ENCODE measurements at places on chromosomes 4 and X. TPM values are rescaled to one million over a fixed set of nuclear protein-coding genes. Genes with fewer than 3 reads are reported as not detected.

- peak; percentile 83 for DNase-seq
Measured at GRCh38 chr4:86831262-86832130, 17.7 kb downstream of the SLC10A6 start.

DNA sequence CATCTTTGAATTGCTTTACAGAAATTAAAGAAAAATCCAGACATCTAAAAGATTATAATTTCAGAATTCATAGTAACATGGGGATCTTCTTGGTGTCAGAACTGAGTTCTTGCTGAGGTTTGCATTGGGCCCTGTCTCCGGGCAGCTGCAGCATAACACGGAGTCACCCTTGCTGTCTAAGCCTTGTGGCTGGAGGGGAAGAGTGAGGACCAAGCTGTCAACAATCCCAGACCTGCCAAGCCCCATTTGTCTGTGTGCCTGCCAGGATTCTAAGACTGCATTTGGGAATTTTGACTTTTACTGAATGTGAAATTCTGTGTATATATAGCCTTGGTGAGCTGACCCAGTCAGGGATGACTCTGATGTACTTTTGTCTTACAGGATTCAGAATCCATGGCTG is 25.2 kb upstream of the NAP1L5 start:
- DNase-seq = no peak

GRCh38 chrX:123348468-123348867 is 164.4 kb downstream of the GRIA3 start:
- peak; percentile 52 for DNase-seq

DNA sequence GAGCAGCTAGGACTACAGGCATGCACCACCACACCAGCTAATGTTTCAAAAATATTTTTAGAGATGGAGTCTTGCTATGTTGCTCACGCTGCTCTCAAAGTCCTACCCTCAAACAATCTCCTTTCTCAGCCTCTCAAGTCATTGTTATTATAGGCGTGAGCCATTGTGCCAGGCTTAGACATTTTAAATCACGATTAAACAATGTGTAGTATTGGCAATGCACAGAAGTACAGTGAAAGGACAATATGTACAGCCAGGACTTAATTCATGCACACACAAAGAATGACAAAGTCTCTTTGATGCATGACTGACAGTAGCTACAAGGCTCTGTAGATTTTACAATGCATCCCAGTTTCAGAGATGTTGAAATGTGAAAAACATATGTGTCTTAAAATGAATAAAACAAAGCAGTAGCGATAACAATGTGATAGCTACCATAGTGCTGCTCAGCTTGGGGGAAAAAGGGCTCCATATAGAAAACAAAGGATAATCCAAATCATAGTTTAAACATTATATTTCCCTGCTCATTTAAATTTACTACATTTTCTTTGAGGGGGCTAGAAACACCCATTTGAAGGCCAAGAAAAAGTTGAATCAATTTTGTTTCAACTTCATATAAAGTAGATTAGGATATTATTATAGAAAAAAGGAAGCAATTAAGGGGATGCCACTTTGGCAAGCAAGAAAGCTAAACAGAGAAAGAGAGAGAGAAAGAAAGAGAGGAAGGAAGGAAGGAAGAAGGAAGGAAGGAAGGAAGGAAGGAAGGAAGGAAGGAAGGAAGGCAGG is 272.4 kb upstream of the SMIM31 start:
- no peak for DNase-seq

DNA sequence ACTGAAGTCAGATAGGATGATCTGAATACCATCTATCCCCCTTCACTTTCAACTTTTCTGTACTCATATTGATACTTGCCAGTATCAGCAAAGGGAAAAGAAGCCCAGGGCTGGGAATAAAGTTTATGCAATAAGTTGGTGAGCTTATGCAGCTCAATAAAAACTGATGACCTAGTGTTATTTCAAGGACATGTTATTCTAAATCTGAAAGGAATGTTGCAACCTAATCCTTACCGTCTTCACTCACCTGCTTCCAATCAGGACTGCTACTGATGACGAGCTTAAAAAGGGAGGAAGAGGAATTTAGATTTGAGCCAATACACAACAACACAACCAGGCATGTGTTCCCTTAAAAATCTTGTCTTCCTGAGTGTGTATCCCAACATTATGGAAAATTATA is 419.9 kb downstream of the SPRY1 start:
- DNase-seq = no peak

- DNase-seq = peak; percentile 80
Measured at GRCh38 chr4:83282049-83282535, 2.5 kb downstream of the COQ2 start.

DNA sequence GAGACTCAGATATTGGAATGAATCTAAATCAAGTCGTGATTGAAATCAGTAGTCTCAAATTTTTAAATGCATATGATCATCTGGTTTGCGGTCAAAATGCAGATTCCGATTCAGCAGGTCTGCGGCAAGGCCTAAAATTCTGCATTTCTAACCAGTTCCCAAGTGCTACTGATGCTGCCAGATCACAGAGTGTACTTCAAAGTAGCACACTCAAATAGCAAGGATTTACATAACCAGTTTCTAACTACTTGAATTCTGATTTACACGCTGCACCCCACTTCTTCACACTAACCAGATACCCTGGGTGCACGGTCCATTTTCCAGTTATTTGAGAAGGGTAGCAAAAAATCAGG is 752 bp downstream of the MBTPS2 start:
- peak; percentile 23 for DNase-seq

DNA sequence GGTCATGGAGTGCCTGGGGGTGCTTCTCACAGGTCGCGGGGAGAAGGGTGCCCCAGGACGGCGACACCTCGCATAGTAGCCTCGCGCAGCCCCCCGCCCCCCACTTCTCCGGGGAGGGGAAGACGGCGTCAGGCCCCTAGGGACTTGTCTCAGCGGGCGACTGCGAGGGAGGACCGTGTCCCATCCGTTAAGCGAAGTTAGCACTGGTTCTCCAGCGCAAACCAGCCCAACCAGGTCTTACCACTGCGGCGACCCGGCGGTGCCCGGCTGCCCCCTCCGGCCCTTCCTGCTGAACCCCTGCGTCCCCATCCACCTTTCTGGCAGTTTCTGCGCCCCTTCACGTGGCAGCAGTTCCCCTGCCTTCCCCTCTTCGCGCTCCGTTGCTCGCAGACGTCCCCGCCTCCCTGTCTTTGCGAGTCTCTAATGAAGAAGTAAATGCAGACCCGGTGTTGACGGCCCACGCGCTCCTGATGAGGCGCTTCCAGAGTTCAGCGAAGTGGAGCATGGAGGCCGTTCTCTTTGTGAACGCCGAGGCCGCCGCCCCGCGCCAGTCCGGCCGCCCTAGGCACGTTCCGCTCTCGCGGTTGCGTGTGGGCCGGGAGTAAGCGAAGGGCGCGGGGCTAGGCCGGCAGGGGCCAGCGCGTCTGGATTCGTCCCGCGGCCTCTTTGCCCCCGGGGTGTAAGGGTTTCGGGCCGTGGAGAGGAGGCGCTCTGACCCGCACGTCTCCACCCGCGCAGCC is 3.0 kb downstream of the SLIT2 start:
- DNase-seq = peak; percentile 58

DNA sequence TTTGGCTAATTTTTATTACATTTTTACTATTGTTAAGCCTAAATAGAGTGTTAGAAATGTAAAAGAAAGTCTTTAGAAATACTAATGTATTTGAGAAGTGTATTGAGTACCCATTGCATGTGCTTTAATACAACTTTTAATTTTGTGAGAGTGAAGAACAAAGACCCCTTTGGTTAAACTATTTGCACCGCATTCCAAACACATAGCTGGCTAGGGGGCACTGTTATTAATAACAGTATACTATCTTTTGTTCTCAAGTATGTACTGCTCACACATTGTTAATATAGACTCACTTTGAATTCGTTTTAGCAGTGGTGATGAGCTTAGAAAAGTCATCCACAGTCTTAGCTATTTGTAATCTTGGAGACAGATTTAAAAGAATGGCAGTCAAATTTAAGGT is 106.1 kb downstream of the CLDN22 start:
- DNase-seq = no peak

GRCh38 chr4:78671903-78672815 is 104.0 kb upstream of the BMP2K start:
- no peak for DNase-seq

DNA sequence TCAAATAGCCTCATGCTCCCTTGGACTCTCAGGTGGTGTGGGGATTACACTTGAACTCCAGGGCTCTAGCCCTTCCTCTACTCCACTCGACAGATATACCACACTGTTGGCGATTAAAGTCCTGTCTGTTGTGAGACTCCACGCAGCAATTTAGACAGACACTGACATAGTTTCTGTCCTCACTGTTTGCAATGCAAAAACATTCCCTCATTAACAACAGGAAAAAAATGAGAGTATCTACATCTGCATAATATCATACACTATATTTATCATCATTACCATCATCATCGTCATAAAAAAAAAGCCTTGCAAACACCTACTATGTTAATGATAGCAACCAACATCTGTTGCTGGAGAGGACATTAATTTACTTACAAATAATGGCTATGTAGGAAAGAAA is 132.4 kb downstream of the RASL11B start:
- no peak for DNase-seq

- DNase-seq = no peak
Measured at GRCh38 chrX:123336666-123337065, 152.6 kb downstream of the GRIA3 start.

DNA sequence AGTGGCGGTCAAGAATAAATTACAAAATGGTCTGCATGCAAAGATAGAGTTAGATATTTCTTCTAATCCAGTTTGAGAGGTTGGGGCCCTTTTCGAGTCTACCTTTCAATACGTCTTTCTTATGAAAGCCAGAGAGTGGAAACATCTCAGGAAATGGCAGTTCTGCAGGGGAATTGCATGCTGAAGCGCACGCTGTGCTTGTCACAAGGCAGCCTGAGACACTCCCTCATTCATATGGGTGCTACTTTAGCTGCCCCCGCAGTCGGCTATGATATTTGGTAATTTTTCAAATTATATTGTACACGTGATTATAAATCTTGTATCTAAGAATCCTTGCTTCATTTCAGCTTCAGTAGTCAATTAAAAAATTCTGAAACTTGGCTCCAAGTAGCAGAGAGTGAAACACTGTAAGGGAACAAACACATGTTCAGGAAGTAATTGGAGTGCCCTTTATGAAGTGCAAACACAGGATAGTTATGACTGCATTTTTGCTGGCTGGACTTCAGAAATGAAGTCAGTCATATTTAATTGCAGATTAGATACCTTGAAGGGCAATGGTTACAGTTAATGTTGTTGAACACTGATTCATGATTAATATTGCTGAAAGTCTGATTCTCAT is 145.5 kb upstream of the NAP1L5 start:
- DNase-seq = no peak

DNA sequence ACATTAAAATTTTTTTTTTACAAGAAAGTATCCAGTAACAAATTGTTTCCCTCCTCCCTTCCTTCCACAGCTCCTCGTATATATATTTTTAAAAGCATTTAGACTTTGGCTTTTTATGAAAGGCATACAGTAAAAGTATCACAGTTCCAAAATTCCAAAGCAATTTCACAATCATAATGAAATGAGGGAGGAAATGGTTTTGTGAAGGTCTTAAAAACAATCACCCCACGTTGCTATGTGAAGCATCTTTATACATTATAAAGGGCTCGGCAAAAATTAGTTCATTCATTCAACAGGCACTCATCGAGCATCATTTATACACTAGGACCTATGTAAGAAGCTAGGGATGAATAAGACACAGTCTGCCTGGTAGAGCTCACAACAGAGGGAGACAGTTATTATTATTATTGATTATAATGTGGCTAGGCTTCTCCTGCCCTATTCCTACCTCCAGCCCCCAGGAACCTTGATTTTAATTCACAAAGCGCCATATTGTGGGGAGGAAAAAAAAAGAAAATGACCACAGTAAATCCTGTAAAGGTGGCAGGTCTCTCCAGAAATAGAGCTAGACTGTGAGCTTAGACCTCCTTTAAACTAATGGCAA is 239.9 kb downstream of the MAML3 start:
- DNase-seq = peak; percentile 81

DNA sequence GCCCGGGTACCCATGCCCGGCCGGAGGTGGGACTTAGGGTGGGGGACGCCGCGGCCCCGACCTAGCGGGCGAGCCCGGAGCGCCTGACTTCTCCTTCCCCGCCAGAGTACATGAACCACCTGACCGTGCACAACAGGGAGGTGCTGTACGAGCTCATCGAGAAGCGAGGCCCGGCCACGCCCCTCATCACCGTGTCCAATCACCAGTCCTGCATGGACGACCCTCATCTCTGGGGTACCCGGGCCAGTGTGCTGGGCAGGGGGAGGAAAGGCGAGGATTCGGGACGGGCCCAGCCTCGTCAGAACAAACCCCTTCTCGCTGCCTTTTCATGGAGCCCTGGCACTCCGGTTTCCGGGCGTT is 622 bp downstream of the TAFAZZIN start:
- peak; percentile 28 for DNase-seq

- DNase-seq = no peak
Measured at GRCh38 chr4:66017671-66018070, 347.4 kb upstream of the EPHA5 start.

DNA sequence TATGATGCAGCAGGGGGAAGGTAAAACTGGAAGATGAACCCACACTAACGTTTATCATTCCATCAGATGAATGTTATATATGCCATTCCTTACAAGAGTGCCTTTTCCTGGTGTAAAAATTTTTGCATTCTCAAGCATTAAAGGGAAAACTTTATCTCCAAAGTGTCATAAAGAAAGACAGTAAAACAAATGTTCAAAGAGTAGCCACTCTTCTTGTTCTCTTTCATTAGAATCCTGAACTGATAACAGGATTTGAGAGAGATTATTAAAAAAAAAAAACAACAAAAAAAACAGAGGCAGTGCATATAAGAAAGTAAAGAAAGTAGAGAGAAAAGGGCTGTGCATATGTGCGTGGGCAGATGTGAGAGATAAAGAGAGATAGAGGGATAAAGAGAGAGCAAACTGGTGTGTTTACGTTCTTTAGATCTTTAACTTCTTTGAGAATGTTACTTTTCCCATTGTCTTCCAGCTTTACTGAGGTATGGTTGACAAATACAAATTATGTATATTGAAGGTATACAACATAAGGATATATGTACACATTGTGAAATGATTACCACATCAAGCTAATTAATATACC is 275.4 kb downstream of the HS3ST1 start:
- DNase-seq = no peak

DNA sequence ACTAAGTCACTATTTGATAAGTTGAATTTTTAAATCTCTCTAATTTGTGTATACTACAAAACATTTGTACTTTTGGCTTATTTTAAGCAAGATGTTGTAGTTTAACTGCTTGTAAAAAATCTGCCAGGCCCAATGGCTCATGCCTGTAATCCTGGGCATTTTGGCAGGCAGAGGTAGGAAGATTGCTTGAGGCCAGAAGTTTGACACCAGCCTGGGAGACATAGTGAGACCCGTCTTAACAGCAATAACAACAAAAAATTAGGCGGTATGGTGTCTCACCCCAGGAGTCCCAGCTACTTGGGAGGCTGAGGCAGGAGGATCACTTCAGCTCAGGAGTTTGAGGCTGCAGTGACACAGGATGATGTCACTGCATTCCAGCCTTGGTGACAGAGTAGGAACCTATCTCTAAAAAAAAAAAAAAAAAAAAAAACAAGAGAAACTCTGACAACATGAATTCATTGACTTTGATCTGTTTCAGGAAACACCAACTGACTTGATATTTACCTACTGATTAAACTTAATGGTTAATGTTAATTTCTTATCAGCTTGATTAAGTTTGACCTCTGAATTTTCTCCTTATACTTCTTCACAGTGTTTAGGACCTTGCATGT is 8.9 kb downstream of the FHIP1A start:
- no peak for DNase-seq

ASB5 gene
- 0.09 TPM for total RNA-seq

MEPE gene
- not detected for total RNA-seq

FHDC1 gene
- 0.09 TPM for total RNA-seq

SYN1 gene
- total RNA-seq = 0.09 TPM

HTN3 gene
- total RNA-seq = not detected

USP51 gene
- total RNA-seq = 2.2 TPM

XK gene
- total RNA-seq = not detected

CCDC110 gene
- total RNA-seq = 4.2 TPM

PWWP3B gene
- 8.1 TPM for total RNA-seq

NMU gene
- not detected for total RNA-seq

All from fibroblast of the aortic adventitia (primary cell).